ENCODE measurements at places on chromosomes 1 and 21.

GRCh38 chr21:38590449-38591217 is 92.4 kb upstream of the ERG start:
- no peak for DNase-seq

GRCh38 chr1:202016022-202016810 is 5.8 kb downstream of the ELF3 start:
- DNase-seq, result no peak

DNA sequence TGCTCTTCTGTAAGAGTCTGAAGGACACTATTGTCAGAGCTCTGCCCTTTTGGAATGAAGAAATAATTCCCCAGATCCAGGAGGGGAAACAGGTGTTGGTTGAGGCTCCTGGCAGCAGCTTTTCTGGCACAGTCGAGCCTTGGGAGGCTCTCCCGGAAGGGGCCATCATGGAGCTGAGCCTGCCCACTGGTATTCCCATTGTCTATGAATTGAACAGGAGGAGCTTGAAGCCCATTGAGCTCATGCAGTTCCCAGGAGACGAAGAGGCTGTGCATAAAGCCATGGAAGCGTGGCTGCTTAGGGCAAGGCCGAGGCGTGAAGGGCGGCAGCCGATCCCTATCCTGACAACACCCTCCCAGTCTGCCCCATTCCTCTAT is 26.6 kb downstream of the UBE4B start:
- DNase-seq, result no peak

GRCh38 chr1:197725044-197725443 is 50.2 kb downstream of the DENND1B start:
- no peak for DNase-seq

- peak; percentile 23 for DNase-seq
Observed at GRCh38 chr1:101506541-101507164, 269.8 kb downstream of the S1PR1 start.
